ENCODE measurements at places on chromosomes 5 and 9. TPM values are rescaled to one million over a fixed set of nuclear protein-coding genes. Genes with fewer than 3 reads are reported as not detected.
A peak's percentile ranks its signal among the peaks of the same experiment; 100 is the strongest.

RAPGEF1 gene
- total RNA-seq: 124 TPM

CSF1R gene
- total RNA-seq: not detected

CCDC192 gene
- not detected for total RNA-seq

- DNase-seq: no peak
Observed at GRCh38 chr9:72540348-72540873, 19.0 kb downstream of the TMC1 start.

GRCh38 chr5:100755435-100755834, 147.6 kb downstream of the ST8SIA4 start:
- DNase-seq: no peak

GRCh38 chr9:82972446-82972845, 90.5 kb downstream of the RASEF start:
- DNase-seq: no peak

DNA sequence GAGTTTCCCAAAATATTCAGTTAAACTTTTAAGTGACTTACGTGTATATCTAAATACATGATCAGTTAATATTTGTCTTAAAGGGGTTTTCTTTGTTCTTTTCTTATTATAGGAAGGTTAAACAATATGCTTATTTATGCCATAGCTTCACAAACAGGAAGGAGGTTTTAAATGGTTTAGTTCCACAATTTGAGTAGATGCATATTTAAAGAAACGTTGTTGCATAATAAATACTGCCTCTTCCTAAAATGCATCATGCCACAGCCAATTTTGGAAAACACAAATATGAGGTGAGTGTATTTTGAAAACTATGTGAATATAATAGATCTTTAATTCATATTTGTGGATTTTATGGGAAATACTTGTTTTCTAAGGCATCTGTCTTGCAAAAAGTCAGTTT, 2.5 kb upstream of the ADRB2 start:
- no peak for DNase-seq

DNA sequence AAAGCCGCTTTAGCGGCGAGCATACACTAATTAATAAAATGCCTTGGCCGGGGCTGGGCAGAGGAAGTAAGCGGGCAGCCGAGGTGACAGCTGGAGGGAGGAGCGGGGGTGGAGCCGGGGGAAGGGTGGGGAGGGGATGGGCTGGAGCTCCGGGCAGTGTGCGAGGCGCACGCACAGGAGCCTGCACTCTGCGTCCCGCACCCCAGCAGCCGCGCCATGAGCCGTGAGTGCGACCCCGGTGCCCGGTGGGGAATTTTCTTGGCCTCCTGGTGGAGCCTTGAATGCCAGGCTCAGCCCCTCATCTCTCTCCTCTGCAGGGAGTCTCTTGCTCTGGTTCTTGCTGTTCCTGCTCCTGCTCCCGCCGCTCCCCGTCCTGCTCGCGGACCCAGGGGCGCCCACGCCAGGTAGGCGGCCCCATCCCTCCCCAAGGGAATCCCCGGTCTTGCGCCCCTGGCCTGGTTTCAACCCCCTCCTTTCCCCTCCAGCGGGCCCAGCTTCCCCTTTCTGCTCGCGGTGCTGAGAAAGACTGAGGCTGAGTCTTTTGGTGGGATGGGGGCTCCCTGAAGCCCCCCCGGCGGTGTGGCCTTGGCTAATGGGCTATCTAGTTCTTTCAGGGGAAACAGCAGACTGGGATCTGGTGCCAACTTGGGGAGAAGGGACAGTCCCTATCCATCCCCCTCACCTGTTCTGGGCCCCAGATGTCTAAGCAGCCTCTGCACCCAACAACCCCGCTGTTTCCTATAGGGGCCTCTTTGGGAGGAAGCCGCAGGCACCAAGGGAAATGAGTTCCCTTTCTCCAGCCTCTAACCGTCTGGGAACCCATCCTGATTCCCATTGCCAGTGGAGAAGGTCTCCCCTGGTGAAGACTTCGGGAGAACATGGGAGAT, at the start of gene PTGS1:
TSS of gene PTGS1 (plus strand) at position 156 of the 887 bp plus-strand sequence. CDS start at position 217, 61 bp downstream.
- DNase-seq: peak; percentile 43

GRCh38 chr9:76810377-76810957, 46.2 kb downstream of the PCA3 start:
- DNase-seq: peak; percentile 67
